Suppressor macrophage (primary cell): ENCODE measurements at places on chromosomes 2 and 18.

DNA sequence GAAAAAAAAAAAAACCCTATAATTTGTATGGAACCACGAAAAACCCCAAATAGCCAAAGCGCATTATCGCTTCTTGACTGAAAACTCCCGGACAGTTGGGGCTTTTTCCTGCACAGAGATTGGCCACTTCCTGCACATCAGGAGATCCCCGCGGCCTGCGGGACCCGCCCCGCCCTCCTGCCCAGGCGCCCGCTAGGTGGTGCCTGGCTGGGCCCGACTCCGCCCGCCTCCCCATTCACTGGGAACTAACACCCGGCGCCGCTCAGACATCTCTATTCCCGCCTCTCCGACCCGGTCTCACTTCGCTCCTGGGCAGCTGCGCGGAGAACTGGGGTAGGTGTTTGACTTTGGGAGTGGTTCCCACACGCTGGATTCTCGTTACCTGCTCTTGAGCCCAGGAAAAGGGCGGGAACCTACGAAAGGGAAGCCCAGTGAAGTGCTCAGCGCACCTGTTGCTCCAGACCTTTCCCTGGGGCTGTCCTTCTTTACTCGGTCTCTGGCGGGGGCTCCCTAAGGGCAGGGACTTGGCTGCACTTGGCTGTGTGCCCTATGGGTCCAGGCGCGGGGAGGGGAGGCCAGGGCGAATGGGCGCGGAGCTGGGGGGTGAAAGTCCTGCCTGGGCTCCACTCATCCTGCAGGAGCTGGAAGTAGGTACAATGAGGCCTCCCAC, at the start of gene HMSD:
Gene HMSD, plus strand, starts transcription at position 234 of the 670 bp plus-strand sequence. CDS start 4,155 bp downstream, outside the sequence.
- peak; percentile 77 for DNase-seq

GRCh38 chr2:96821113-96821675, 5.1 kb downstream of the CNNM3 start:
- no peak for DNase-seq

DNA sequence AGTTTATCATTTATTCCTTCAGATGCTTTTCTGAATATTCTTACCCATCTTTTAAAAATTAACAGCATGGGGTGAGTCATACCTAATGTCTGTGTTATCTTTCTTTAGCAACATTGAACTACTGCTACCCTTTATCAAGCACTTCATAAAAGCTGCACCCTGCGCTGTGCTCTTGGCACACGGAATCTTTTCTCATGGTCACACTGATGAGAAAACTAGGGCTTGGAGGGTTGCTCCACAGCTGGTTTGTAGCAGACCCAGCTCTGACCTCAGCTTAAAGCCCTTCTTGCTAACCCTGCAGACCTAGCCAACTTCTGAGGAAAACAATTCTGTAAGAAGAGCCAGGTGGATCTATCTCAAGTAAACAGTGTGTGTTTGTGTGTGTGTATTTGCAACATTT, 106.3 kb downstream of the RNF144A start:
- DNase-seq = no peak

GRCh38 chr2:85165088-85165690, 32.0 kb downstream of the TCF7L1 start:
- DNase-seq = no peak

GRCh38 chr2:23777826-23778225, 149.1 kb downstream of the ATAD2B start:
- DNase-seq = no peak

- DNase-seq = no peak
Measured at GRCh38 chr2:75703589-75704287, 7.0 kb downstream of the GCFC2 start.

DNA sequence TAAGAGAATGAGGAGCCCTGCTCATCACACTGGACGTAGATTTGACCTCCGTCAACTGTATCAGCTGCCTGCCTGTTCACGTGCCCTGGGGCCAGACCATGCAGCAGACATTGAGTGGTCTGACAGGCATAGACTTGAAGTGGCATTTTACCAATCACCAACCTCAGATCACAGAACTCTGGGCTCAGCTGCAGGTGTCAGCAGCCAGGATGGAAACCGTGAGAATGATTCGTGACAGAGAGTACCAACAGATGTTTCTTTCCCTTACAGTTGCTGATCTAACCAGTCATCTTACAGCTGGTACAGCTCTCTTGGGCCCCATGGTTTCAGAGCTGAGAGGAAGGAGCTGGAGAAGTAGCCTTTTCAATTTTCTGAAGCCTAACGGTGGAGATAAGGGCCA, 148.9 kb downstream of the EN1 start:
- DNase-seq = no peak

DNA sequence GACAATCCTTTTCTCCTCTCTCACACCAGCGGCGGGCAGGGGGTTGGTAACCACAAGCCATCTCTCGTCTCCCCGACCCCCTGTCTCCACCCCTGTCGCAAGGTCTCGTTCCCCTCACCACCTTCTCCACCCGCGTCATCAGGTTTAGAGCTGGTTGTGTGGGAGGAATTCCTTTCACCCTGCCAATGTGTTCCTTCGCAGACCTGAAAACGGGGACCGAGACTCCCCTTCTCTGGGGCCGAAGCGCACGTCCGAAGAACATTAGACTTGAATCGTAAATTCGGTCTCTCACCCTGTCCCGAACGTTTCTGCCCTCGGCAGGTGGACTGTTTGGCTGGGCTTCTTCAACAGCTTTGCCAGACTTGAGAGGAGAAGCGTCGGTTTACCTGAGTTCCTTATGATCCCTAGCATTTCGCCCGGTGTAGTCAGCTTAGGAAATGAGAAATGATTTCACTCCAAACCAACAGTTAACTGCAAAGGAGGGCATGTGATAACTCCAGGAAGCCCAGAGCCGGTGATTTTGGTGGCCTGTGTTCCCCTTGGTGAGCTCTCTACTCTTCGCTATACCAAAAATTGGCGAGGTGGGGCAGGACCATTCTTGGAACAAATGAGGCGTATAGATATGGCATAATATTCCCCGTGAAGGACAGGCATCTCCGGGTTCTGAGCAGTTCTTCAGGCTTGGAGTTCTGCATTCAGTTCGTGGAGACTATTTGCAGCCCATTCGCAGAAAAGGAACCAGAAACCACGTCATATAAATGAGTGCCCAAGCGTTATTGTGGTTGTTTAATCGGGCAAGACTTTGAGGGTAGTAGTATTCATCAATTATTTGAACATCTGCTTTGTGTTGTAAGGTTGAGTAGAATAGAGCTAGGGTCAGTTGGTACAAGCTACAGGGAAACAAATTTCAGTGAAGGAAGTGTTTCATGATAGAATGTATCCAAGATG, 694 bp downstream of the CFAP36 start:
- DNase-seq = peak; percentile 34

DNA sequence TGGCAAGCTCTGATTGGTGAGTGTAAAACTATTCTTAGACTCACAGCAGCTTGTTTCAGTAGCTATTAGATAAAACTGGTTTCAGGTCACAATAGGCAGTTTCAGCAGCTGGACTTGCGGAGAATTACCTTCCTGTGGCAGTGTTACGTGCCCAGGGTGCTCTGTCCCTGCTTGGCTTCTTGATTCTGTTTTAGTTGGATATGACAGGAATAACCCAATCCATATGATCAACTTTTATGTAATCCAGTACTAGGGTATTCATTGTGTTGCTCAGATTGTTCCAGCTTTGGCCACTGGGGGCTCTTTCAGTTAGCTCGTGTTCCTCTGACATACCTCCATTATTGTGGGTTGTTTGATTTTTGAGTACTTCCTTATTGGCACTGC, 43.1 kb downstream of the INPP4A start:
- DNase-seq = peak; percentile 70

GRCh38 chr2:159129824-159130223, 156.7 kb downstream of the WDSUB1 start:
- DNase-seq = peak; percentile 40

DNA sequence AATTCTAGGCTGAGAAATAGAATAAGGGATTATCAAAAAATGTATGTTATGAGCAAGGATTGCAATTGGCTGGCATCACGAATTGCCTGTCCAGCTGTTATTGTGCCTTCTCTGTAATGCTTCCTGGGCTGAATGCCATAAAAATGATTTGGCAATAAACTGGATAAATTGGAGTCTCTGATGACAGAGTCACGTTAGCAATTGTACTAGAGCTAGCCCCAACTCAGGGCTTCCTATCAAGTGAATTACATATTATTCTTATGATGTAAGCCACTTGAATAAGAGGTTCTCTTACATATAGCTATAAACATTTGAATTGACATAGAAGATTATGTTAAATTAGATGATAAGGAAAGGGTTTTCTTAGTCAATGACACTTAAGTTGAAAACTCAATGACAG, 607.5 kb upstream of the REG3G start:
- DNase-seq = no peak
